Right lobe of liver (tissue), 6 donors: ENCODE measurements at places on chromosomes 4 and X. TPM values are rescaled to one million over a fixed set of nuclear protein-coding genes. Genes with fewer than 3 reads are reported as not detected.
A peak's percentile ranks its signal among the peaks of the same experiment; 100 is the strongest.

DNA sequence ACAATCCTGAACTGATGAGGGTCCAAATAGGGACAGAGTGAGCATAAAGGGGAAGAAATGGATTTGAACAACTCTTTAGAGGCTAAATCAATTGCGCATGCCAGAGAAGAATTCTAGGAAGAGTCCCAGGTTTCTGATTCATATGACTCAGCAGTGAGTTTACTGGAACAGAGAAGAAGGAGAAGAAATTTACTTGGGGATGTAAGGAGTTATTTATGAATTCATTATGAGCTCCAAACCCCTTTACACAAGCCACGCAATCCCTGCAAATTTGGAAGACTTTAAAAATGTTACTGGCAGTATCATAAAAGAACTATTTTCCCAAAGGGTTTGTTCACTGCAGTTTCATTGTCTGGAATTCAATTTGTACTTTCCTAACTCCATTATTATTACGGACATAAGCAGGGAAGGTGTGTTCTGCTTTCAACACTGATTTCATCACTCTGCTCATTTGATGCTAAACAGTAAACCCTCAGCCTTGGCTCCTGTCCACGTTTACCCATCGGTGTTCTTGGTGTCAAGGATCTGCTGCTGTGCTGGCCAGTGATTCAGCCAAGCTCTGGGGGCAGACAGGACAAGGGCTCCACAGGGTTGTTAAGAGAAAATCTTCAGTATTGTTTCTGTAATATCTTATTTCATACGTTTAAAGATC, 273.7 kb downstream of the HNRNPD start:
- no peak overlapping the region for H3K4me3 ChIP-seq
- H3K4me1 ChIP-seq, result no peaks in the 10 kb centered on the region
- DNase-seq, result no peak

DNA sequence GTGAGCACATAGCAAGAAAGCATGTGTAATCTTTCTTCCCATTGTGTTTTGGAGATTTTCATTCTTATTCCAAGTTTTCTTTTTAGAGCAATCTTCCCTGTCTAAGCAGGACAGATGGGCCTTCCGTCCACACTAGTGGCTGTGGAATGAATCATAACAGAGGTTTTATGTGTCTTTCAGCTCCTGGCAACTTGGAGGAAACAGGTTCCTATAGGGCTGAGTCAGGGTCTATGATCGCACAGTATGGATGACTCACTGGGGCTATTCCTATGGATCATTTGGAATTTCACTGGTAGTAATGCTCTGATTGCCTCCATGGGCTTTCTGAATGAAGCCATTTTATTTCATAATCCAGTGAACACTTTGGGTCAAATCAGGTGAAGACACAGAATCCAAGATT, 51.8 kb upstream of the CBLL2 start:
- H3K4me3 ChIP-seq, result no peak overlapping the region
- H3K27ac ChIP-seq, result no peak overlapping the region
- no peaks in the 10 kb centered on the region for H3K4me1 ChIP-seq
- H3K36me3 ChIP-seq, result no peaks in the 10 kb centered on the region

DNA sequence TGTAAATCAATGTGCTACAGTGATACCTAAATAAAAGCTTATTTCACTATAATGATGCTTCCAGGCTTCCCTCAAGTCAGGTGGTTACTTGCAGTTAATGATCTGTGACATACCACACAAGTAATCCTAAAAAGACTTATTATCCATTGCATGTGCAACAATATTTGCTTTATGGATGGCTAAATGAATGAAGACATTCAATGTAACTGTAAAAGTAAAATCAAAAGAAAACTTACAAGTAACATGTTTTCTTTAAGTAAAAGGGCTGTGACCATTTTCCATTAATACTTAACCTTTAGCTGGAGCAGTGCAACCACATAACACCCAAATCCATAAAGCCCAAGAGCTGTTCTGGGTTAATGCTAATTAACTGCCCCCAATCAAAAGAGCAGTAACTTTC, 42.6 kb downstream of the RAB28 start:
- H3K4me1 ChIP-seq, result no peaks in the 10 kb centered on the region
- H3K4me3 ChIP-seq, result no peak overlapping the region
- DNase-seq, result no peak

Gene AFAP1
- total RNA-seq, result 0.95 TPM

- H3K4me3 ChIP-seq, result no peak overlapping the region
- no peaks in the 10 kb centered on the region for H3K36me3 ChIP-seq
- H3K4me1 ChIP-seq, result no peaks in the 10 kb centered on the region
- H3K27ac ChIP-seq, result no peak overlapping the region
- H3K27me3 ChIP-seq, result no peaks in the 10 kb centered on the region
- no peak for DNase-seq
These were observed 89.4 kb upstream of the PSAPL1 start for GRCh38 chr4:7524064-7524682.

- no peaks in the 10 kb centered on the region for H3K36me3 ChIP-seq
- no peaks in the 10 kb centered on the region for H3K27me3 ChIP-seq
- H3K4me1 ChIP-seq, result no peaks in the 10 kb centered on the region
- H3K27ac ChIP-seq, result no peak overlapping the region
These were observed 88.8 kb upstream of the HPRT1 start for GRCh38 chrX:134371133-134371532.

DNA sequence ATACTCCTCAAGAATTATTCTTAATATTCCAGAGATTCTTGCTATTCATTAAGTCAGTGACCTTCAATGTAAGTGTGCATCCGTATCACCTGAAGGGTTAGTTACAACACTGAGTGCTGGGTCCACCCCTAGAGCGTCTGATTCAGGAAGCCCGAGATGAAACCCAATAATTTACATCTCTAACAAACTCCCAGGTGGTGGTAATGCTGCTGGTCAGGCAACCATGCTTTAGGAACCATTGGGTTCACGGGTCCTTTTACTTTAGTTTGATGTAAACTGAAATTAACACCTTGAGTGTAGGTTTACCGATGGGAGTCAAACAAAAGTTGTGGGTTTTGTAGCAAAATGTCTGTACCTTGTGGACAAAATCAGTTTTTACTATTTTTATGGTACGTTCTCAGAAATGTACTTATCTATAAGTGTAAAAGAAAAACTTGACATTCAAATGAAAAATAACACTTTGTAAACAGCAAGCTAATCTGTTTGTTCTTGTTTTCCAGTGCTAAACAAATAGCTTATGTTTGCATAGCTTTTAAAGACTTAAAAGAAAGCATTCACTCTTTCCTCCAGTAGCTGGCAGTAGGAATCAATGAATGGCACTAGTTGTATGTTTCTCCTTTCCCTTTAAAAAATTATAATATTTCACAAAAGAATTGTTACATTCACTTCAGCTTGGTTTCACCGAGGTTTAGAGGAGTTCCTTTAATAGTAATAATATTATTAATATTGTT, 32.7 kb downstream of the ACE2 start:
- DNase-seq, result no peak
- no peaks in the 10 kb centered on the region for H3K36me3 ChIP-seq
- peaks cover 4% of the 10 kb centered on the region for H3K4me1 ChIP-seq
- no peaks in the 10 kb centered on the region for H3K27me3 ChIP-seq
- no peak overlapping the region for H3K4me3 ChIP-seq

Gene RENBP
- total RNA-seq, result 9.1 TPM

- no peaks in the 10 kb centered on the region for H3K4me1 ChIP-seq
- no peaks in the 10 kb centered on the region for H3K36me3 ChIP-seq
- H3K27ac ChIP-seq, result no peak overlapping the region
- no peak overlapping the region for H3K4me3 ChIP-seq
- no peak for DNase-seq
- H3K27me3 ChIP-seq, result no peaks in the 10 kb centered on the region
These were observed 34.8 kb downstream of the CT47B1 start for GRCh38 chrX:120840827-120841226.

- H3K27me3 ChIP-seq, result no peaks in the 10 kb centered on the region
- no peaks in the 10 kb centered on the region for H3K4me1 ChIP-seq
- no peak overlapping the region for H3K4me3 ChIP-seq
- no peaks in the 10 kb centered on the region for H3K36me3 ChIP-seq
These were observed 98.3 kb upstream of the CXXC4 start for GRCh38 chr4:104593019-104593418.

DNA sequence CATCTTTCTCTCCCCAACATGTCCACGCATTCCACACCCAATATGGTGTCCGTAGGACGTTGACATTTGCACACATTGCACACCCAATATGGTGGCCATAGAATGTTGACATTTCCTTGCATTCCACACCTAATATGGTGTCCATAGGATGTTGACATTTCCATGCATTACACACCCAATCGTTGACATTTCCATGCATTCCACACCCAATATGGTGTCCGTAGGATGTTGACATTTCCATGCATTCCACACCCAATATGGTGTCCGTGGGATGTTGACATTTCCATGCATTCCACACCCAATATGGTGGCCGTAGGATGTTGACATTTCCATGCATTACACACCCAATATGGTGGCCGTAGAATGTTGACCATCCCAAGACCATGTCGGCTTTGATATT, 88.4 kb upstream of the SHOX start:
- no peak for DNase-seq
- no peak overlapping the region for H3K4me3 ChIP-seq
- no peaks in the 10 kb centered on the region for H3K27me3 ChIP-seq
- no peak overlapping the region for H3K27ac ChIP-seq
- no peaks in the 10 kb centered on the region for H3K36me3 ChIP-seq

GRCh38 chr4:152103181-152103901, 342.5 kb upstream of the GATB start:
- H3K36me3 ChIP-seq, result no peaks in the 10 kb centered on the region
- no peaks in the 10 kb centered on the region for H3K27me3 ChIP-seq
- no peak overlapping the region for H3K27ac ChIP-seq
- H3K4me1 ChIP-seq, result no peaks in the 10 kb centered on the region
- DNase-seq, result no peak
- H3K4me3 ChIP-seq, result no peak overlapping the region

GRCh38 chrX:153969125-153969903, 2.3 kb downstream of the HCFC1 start:
- H3K4me3 ChIP-seq, result peak overlapping the region; percentile 55
- no peaks in the 10 kb centered on the region for H3K36me3 ChIP-seq
- peak overlapping the region; percentile 31 for H3K27ac ChIP-seq
- no peaks in the 10 kb centered on the region for H3K27me3 ChIP-seq
- no peak for DNase-seq
- peaks cover 54% of the 10 kb centered on the region for H3K4me1 ChIP-seq

- H3K27ac ChIP-seq, result no peak overlapping the region
- no peaks in the 10 kb centered on the region for H3K36me3 ChIP-seq
- no peak overlapping the region for H3K4me3 ChIP-seq
- H3K27me3 ChIP-seq, result no peaks in the 10 kb centered on the region
- DNase-seq, result no peak
- no peaks in the 10 kb centered on the region for H3K4me1 ChIP-seq
These were observed 991.3 kb upstream of the DIAPH2 start for GRCh38 chrX:95693365-95693764.

Gene MAML3
- 5.2 TPM for total RNA-seq

DNA sequence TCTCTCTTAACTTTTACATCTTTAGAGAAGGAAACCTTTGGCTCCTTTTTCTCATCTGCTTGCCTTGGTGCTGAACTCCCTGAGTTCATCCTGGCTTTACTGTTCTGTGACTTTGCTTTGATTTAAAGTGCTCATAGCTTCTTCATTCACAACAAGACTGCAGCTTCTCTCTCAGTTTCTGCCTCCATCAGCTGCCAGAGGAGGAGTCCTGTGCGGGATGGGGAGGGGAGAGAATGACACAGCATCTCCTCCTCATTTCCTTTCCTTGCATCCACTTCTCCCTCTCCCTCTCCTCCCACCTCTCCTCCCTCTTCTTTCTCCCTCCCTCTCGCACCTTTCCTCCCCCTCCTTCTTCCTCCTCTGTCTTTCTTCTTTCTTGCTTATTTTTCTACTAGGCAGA, 42.0 kb downstream of the CBLL2 start:
- no peaks in the 10 kb centered on the region for H3K36me3 ChIP-seq
- no peak overlapping the region for H3K4me3 ChIP-seq
- no peaks in the 10 kb centered on the region for H3K4me1 ChIP-seq
- H3K27ac ChIP-seq, result no peak overlapping the region
- H3K27me3 ChIP-seq, result no peaks in the 10 kb centered on the region
- DNase-seq, result no peak

DNA sequence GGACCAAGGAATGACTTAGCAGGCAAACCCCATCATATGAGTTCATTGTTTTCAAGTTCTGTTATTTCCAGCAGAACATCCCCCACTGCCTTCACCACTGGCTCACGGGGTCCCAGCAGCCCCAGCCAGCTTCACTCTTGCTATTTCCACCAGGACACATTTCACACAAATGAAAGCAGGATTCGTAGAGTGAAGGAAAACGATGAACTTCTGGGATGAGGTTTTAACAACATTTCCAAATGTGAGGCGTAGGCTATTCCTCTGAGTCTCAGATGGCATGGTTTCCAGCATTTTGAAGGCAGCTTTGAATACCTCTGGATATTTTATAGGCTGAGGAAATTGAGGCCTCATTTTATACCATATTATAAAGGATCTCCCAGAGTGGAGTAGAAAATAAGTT, 32.9 kb upstream of the EGFL6 start:
- H3K4me3 ChIP-seq, result no peak overlapping the region
- H3K27ac ChIP-seq, result no peak overlapping the region
- DNase-seq, result no peak

Gene ARHGEF9
- total RNA-seq, result 5.8 TPM

DNA sequence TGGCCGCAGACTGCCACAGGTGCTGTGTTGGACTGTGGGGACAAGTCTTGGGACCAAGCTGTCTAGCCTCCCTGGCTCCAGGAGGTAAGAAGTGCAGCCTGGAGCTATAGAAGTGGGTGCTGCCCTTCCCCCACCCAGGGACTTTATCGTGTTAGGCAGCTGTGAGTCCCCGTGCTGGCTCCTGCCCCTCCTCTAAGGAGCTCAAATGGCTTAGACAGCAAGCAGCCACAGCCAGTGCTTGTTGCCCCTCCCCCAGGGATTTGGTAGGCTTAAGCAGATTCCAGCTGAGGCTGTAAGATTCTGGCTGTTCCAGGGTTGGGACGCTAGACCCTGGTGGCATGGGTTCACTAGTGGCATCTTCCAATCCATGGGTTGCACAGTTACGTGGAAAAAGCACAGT, 979.4 kb upstream of the PCDH10 start:
- H3K36me3 ChIP-seq, result no peaks in the 10 kb centered on the region
- DNase-seq, result no peak
- H3K27me3 ChIP-seq, result no peaks in the 10 kb centered on the region

Gene NLGN3
- 0.25 TPM for total RNA-seq

Gene CTSO
- 44.7 TPM for total RNA-seq

GRCh38 chr4:29309050-29309449, 1411.1 kb upstream of the PCDH7 start:
- H3K4me1 ChIP-seq, result peaks cover 9% of the 10 kb centered on the region
- no peak for DNase-seq
- H3K27ac ChIP-seq, result no peak overlapping the region
- no peaks in the 10 kb centered on the region for H3K36me3 ChIP-seq
